ENCODE measurements at places on chromosomes 5 and 9. TPM values are rescaled to one million over a fixed set of nuclear protein-coding genes. Genes with fewer than 3 reads are reported as not detected.
A peak's percentile ranks its signal among the peaks of the same experiment; 100 is the strongest.

ANAPC2 gene
- 20.4 TPM for total RNA-seq

LRRC70 gene
- total RNA-seq = 5.8 TPM

GRCh38 chr5:142830241-142831008, 60.2 kb downstream of the ARHGAP26 start:
- DNase-seq = peak; percentile 64

GRCh38 chr9:113227436-113227835, 6.1 kb downstream of the SLC31A1 start:
- no peak for DNase-seq

ACER2 gene
- 1.2 TPM for total RNA-seq

DNA sequence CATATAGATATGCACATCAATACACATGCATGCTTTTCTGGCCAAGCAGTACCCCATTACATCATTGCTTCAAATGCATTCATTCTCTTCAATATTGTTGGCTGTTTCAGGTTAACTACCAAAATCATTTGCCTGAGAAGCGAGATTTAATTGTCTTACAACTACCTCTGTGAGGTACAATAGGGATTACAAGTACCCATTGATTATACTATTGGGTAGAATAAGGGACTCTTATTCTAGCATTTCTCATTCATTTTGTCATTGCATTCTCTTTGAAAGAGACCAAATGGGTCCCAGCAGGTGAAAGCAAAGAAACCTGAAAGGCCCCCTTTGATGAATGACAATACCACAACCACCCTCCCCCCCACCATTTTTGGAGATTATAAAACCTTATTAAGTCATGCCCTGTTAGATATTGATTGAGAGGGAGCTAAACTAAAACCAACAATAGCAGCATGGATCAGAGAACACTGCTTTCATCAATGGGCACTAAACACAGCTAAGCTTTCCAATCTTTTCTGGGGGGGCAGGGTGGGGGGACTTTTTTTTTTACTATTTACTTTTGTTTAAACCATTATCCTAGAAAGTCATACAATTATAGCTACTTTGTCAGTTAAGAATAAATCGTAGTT, 375.0 kb upstream of the CCNH start:
- DNase-seq = no peak

GRCh38 chr9:137789295-137789895, 88.2 kb upstream of the CACNA1B start:
- no peak for DNase-seq

GFPT2 gene
- 11.3 TPM for total RNA-seq

DNA sequence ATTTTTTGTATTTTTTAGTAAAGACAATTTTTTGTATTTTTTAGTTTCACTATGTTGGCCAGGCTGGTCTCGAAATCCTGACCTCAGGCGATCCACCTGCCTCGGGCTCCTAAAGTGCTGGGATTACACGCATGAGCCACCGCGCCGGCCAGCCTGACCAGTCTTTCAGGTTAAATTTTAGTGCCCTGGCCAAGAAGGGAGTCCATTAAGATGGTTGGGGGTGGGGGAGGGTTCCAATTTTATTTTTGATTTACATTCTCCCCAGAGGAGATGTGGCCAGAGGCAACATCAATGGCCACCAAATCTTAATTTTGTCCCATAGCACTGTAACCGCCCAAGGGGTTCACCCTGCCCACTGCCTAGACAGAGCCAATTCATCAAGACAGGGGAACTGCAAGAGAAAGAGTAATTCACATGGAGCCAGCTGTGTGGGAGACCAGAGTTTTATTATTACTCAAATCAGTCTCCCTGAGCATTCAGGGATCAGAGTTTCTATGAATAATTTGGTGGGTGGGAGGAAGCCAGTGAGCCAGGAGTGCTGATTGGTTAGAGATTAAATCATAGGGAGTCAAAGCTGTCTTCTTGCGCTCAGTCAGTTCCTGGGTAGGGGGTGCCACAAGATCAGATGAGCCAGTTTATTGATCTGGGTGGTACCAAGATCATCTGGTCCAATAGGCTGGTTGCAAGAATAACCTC, 24.7 kb downstream of the TBCA start:
- no peak for DNase-seq

DNA sequence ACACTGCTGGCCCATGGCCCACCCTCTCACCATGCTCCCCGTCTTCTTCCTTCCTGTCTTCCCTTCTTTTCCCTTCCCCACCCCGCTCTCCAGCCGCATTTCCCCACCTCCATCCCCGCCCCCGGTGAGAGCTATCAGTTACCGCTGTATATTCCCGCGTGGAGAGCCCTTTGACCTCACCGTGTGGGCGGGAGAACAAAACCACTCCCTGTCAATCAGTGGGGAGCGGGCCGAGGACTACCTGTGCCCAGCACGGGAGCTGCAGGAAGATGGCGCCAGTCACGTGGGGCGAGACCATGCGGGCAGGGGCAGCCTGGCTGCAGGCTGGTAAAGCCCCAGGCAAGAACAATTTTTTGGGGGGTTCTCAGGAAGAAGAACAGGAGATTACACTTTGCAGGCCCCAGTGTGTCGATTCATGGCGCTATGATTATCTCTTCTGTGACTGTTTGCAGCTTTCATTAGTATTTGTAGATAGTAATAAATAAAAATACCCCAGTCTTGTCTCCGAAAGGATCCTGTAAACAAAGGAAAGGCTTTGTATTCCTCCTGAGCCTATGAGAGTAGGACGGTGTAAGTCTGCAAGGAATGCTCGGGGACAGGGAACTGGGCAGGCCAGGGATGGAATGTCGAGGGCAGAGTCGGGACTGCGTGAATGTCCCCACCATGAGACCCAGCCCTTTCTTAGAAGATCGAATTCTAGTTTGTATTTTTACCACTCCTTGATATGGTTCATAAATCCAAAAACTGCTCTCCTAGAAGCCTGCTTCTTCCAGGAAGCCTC, 14.8 kb upstream of the DMRT1 start:
- DNase-seq = no peak

DNA sequence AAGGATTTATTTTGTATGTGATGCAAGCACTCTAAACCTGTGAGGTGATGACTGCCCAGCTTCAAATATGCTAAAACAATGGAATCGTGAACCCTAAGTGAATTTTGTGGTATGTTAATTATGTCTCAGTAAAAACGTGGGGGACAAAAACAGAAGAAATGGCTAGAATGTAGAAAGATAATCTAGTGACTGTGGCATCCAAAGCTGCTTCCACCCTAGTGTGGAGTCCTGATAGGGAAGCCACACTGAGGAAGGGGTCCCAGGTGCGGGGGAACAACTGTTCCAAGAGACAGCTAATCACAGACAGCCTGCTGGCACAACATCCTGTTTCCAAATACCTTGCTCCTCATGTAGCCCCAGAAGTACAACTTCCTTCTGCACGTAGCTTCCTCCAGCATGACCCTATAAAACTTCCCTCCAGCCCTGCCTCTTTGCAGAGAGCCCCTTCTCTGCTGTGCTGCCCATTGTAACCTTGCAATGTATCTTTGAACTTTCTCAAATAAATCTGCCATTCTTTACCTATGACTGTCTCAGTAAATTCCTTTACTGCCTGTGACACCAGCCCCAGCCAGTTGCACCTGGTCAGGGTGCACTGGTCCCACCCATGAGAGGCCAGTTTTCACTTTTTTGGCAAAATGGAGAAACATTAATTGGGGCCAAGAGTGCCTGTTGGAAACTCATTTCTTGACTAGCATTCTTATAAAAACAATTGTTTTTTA, 4.9 kb downstream of the GMCL2 start:
- DNase-seq = no peak

DNA sequence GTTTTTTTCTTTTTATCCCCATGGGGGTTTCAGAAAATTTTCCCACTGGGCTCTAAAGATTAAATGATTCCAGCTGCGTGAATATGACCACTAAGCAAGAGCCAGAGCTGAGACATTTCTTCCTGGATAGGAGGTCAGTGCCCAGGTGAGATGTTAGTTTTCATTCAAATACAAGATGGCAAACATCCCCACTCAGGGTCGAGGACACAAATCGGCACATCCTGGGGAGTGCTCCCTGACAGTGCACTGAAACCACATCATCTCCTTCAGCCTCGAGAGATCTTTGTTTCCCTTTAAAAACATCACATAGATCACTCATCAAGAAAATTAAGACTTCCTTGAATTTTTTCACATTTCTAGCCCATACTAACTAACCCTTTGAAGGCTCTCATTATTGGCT, 273.2 kb upstream of the PANK3 start:
- no peak for DNase-seq

GRCh38 chr5:50647726-50648125, 18.7 kb upstream of the PARP8 start:
- no peak for DNase-seq

DNA sequence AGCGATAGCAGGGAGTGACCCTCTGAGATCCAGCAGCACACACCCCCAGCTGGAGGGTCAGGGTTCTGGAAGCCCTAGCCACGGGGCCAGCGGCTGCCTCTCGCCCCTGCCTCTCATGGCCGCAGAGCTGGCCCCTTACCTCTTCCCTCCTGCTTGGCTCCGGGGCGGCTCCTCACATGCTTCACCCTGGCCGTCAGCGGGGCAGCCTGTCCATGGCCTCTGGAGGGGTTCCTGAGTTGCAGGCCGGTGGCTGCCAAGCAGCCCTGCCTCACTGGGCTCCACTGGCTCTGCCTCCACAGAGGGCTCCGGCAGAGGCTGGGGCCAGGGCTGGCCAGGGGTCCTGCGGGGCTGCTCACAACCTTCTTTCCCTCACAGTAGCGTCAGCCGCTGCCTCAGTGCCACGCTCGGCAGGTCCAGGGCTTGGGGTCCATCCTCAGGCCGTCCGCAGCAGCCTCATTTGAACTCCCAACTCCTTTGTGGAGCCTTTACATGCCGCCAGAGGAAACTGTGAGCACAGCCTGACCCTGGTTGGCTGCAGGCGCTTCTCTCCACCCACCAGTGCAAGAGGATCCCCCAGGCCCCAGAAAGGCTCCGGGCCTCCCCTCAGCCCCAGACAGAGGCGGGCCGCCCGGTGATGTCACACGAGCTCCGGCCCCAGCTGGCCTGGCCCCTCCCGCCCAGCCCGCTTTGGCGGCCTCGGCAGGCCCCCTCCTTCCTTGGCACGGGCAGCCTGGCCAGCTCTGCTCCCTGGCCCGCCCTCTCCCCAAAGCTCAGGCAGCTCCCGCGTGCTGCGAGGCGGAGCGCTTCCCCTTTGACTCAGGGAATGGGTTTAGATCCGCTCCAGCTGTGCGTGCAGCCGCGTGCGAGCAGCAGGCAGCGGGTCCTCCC, at the start of gene ANGPTL2:
Gene ANGPTL2, minus strand, starts transcription at position 460 of the 888 bp plus-strand sequence. CDS start 13,904 bp downstream, outside the sequence.
- DNase-seq = peak; percentile 99

DNA sequence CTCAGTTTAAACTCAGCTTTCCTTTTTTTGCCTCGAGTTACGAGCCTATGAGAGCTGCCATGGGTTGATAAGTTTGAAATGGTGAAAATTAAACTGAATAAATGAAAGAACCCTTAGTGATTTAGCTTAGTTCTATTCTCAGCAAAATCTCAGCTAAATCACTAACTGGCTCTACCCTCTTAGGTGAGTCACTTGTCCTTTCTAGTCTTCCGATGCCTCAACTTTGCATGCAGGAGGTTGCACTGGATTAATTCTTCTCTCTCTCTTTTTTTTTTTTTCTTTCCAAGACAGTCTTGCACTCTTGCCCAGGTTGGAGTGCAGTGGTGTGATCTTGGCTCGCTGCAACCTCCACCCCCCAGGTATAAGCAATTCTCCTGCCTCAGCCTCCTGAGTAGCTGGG, 83.9 kb downstream of the PAPPA start:
- no peak for DNase-seq
